Dorsolateral prefrontal cortex (tissue), 122 donors: ENCODE measurements at places on chromosomes 1 and 21.

GRCh38 chr1:181396171-181396670 is 87.1 kb upstream of the CACNA1E start:
- DNase-seq, result no peak

GRCh38 chr1:19329611-19330010 is 17.5 kb downstream of the SLC66A1 start:
- DNase-seq, result no peak

DNA sequence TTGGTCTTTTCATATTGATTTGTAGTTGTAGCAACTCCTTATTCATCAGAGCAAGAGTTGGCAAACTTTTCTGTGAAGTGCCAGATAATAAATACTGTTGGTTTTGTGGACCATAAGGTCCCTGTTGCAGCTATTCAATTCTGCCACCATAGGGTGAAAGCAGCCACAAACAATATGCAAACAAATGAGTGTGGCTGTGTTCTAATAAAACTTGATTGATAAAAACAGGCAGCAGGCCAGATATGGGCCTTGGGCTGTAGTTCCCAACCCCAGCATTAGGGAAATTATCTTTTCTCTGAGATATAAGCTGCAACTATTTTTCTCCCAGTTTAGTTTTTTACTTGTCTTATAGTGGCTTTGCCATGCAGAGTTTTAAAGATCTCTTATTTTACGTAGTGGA is 469.2 kb downstream of the SMYD3 start:
- no peak for DNase-seq

- no peak for DNase-seq
These were observed 390 bp upstream of the S100A9 start for GRCh38 chr1:153357076-153357852.

DNA sequence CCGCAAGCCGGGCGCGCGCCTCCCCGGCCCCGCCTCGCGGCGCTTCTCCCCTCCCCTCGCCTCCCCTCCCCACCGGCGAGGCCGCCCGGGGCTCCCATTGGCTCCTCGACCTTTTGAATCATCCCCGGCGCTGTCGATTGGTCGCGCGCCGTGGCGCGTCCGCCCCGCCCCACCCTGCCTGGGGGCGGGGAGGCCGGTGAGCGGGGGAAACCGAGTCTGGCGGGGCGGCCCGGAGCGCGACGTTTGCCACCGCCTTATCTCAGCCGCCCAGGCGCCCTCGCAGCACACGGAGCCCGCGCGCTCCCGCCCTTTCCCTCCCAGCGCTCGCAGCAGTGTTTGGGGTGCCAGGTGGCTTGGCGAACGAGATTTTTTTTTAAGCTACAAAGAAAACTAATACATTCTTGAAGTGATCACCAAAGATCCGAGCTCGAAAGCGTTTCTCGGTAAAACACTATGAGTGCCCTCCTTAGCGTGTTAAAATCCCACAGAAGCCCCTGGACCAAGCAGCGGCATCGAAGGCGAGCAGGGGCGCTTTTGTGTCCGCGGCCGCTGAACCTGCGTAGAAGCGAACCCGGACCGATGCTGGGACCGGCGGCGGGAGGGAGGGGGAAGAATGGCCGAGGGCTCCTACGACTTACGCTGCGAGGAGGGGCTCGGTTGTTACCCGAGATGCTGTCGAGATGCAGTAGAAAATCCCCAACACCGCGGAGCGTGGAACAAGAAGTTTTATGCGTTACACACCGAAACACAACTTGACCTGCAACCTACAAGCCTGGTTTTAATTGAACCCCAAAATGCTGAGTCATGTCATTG is 436 bp upstream of the LBR start:
- DNase-seq, result peak; percentile 94

GRCh38 chr1:12600335-12600734 is 17.7 kb downstream of the DHRS3 start:
- DNase-seq, result no peak

GRCh38 chr1:75245239-75245638 is 111.1 kb downstream of the LHX8 start:
- DNase-seq, result no peak

- no peak for DNase-seq
These were observed 122.0 kb downstream of the ADSS2 start for GRCh38 chr1:244329591-244330317.

GRCh38 chr1:31697369-31697984 is 6.3 kb downstream of the COL16A1 start:
- DNase-seq, result no peak

DNA sequence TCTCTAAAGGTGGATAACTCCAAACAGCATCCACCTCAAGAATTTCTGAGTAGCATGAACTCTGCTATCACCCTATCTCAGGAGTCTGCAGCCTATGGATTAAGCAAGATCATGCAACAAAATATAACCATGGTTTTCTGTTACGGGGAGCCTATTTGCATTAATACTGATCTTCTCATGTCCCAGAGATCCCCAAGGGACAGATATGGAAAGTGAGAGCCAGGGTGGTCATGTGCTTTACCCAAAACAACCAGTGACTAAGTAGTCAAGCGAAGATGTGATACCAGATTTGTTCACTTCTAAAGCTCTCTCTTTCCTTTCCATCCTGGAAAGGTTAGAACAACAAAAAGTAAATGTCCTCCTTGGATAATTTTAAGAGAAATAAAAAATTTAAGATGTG is 125.1 kb downstream of the PRRX1 start:
- DNase-seq, result no peak

DNA sequence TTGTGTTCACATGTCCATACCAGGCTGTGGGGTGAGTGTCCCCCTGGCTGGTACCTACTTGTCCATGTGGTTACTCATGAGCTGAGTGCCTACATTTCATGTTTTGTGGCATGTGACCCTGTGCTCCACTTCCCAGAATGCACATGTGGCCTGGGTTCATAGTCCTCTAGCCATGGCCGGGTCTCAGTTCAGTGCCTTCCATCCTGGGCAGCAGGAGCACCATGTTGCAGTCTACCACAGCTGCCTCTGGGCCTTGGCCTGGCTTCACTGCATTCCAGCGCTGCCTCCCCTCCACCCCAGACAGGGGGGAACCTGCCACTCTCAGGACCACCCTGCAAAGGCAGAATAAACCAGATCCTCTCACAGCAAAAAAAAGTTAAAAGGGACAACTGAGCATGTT is 5.5 kb downstream of the CEPT1 start:
- no peak for DNase-seq

- no peak for DNase-seq
These were observed 1.6 kb upstream of the TAF12 start for GRCh38 chr1:28644494-28644893.
